ENCODE measurements at places on chromosomes 1 and 21.

DNA sequence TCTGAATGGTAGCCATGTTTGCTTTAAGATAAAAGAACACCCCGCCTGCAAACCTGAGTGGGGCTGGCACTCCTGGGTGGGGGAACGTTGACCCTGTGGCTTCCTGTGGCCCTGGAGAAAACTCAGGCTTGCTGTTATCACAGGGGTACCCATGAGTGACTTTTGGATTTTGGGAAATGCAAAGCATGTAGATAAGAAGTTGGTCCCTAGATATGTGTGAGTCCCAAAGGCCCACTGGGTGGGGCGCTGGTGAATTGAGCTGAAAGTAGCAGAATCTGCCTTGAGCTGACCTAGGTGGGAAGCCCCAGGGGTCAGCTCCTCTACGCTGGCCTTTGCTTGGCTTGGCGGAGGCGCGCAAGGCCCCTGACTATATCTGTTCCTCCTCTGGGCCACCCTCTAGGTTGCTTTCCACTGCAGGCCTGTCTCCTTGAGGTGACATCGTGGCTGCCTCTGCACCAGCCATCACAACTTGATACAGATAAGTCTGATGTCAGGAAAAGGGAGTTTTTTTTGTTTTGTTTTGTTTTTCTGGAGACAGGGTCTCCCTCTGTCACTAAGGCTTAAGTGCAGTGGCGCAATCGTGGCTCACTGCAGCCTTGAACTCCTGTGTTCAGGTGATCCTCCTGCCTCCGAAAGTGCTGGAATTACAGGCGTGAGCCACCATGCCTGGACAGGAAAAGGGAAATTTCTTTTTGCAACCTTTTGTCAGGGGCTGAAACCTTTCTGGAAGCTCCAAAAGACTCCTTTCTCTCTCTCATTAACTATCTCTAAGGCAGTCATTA is 72.2 kb downstream of the AGPAT3 start:
- DNase-seq: no peak

DNA sequence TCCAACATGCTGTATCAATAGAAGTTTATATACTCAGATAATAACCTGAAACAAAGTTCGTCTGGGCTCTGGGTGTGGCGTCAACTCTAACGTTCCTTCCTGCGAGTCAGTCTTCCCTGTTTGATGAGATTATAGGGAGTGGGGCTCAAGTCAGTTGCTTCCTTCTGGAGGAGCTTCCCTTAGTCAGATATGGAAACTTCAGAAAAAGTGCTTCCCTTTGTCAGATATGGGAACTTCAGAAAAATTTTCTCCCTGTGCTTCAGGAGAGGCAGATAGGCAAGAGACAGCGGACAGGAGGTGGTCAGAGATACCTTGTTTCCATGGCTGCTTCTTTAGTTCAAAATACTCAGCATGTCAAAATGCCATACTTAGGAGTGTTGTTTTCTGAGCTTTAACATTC is 51.1 kb upstream of the PRDX6 start:
- DNase-seq: no peak

DNA sequence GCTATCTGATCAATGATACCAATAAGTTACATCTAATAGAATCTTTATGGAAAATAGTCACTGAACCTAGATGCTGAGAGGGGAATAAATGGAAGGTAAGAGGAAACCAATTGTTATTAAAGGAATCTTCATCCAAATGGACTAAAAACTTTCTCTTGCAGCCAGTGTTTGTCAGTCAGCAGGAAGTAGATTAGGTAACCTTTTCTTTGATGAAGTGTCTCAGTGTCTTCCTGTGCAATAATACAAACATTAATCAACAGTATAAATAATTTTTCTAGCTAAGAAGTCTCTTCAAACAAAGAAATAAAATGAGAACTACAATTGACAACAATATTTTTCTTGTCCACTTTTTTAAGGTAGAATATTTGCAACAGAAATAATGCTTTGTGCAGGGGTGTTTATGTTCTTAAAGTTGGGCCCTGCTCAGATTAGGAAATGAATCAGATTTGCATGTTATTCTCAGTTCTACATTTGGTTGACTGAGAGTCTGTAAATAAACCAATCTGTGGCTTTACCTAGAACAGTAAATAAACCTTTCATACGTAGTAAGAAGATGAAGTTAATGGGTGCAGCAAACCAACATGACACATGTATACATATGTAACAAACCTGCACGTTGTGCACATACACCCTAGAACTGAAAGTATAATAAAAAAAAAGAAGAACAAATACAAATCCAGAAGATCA is 391.4 kb downstream of the MRPL39 start:
- no peak for DNase-seq

DNA sequence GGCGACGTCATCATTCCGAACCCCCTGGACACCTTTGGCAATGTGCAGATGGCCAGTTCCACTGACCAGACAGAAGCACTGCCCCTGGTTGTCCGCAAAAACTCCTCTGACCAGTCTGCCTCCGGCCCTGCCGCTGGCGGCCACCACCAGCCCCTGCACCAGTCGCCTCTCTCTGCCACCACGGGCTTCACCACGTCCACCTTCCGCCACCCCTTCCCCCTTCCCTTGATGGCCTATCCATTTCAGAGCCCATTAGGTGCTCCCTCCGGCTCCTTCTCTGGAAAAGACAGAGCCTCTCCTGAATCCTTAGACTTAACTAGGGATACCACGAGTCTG is 10.0 kb downstream of the PROX1 start:
- DNase-seq: no peak

GRCh38 chr1:15391366-15391765 is 18.3 kb upstream of the EFHD2 start:
- no peak for DNase-seq

GRCh38 chr1:222918801-222919477 is 104.1 kb downstream of the DISP1 start:
- no peak for DNase-seq

DNA sequence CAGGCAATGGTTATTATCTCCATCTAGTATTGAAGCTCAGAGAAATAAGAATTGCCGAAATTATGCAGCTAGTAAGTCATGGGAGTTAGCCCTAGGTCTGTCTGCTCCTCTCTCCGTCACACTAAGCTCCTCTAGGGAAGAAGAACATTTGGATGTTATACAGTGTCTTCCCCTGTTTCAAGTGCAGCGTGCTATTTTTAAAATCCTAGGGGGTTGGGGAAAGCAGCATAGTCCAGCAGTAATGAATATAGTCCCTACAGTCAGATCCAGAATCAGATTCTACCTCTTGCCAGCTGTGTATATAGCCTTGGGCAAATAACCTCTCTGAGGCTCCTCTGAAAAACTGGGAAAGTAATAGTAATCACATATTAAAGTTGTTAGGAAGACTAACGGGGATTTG is 44.5 kb upstream of the OSBPL9 start:
- DNase-seq: no peak

DNA sequence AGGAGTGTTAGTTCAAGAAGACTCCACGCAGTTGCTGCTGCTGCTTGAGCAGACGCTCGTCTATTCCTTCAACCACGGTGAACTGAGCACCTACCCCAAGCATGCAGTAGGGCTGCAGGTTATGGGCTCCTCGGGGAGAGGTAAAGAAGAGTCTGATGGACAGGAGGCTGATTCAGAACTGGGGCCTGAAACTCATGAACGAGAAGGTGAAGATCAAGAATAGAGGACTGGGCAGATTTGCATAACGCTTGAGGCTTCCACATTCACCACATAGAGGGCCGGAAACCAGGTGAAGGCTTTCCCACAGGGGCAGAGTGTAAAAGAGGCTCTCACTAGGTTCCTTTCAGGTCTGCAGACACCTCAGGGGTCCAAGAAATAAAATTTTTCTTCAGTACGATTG is 9.1 kb downstream of the ABCA4 start:
- no peak for DNase-seq

DNA sequence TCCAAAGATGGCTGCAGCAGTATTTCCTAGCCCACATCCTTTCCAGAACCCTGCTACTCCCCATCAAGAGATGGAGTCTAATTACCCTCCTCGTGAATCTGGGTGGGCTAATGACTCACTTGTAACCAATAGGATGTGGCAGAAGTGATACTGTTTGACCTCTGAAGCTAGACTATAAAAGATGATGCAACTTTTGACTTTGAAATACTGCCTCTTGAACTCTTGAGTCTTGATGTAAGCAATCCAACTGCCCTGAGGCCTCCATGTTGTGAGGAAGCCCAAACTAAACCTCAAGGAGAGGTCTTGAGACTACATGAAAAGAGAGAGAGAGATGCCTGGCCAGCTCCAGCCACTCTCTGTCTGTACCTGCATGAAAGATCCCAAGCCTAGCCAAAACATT is 29.5 kb downstream of the LMO4 start:
- peak; percentile 36 for DNase-seq

DNA sequence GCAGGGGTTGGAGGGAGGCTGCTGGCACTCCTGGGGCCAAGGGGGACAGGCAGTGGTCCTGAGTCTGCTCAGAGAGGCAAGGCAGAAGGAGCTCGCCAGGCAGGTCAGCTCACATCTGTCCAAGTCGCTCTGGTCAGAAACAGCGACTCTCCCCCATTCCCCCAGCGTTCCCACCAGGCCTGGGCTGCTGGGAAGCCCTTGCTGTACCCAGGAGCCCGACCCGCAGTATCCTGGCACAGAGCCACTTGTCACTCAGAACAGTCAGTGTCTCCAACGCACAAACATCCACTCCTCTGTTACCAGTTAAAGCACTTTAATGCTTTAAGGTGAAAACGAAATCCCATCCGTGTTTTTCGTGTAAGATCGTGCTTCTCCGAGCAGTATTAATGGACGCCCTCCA is 16.6 kb upstream of the CCDC27 start:
- DNase-seq: no peak

GRCh38 chr1:156496211-156496761 is 4.3 kb downstream of the MEF2D start:
- peak; percentile 80 for DNase-seq

GRCh38 chr1:8603220-8603616 is 214.2 kb downstream of the RERE start:
- DNase-seq: peak; percentile 53

DNA sequence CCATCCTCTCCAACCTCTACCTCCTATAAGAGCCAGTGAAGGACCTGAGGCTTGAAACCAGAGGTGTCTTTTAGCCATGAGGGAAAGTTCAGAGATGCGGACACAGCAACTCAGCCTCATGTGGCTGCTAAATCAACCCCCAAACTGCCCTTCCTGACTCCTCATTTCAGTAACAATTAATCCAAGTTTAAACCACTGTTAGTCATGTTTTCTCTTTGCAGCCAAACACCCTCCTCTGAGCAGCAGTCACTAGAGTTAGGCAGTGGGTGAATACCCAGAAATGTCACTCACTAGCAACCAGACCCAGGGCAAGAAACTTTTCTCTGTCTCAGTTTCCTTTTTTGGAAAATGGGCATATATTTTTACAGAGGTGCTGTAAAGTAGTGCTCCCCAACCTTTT is 71.2 kb downstream of the KCNJ15 start:
- peak; percentile 70 for DNase-seq

- no peak for DNase-seq
Observed at GRCh38 chr1:50476800-50477199, 53.6 kb upstream of the DMRTA2 start.

DNA sequence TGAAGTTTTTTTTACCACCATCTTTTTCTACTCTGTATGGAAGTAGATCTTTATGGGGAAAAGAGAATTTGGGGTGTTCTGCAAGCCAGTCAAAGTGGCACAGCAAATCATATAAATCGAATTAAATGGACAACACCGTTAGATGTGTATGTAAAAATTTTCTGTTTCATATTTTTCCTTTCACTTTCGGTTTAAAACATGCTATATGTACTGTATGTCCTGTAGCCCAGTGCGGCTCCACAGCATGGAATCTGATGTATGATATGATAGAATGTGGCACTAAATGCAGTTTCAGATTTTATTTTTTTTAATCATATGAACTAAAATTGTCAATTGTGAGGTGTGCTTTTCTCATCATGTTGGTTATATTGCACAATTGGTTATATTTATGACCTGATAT is 32.9 kb downstream of the RAB4A start:
- DNase-seq: no peak

GRCh38 chr1:81867235-81867634 is 66.5 kb downstream of the ADGRL2 start:
- DNase-seq: no peak

GRCh38 chr1:218339267-218339831 is 5.8 kb upstream of the TGFB2 start:
- peak; percentile 43 for DNase-seq

DNA sequence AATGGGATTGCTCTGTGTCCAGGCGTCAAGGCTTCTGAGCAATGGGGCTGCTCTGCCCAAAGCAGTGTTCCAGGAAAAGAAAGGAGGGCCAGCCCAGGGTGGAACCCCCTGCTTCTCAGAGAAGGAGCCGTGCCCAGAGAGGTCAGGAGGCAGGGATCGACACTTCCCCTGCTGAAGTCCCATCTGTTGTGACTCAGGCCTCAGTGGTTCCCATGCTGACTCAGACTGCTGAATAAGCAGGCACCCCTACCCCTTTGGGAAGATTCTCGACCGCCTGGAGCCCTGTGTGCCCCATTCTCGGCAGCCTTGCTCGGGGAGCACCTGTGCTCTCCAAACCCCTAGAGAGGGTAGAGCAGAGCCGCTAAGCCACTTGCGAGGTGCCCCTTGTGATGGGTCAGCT is 23.9 kb downstream of the PKP1 start:
- DNase-seq: no peak

- DNase-seq: no peak
Observed at GRCh38 chr1:24387636-24388175, 25.9 kb downstream of the STPG1 start.

DNA sequence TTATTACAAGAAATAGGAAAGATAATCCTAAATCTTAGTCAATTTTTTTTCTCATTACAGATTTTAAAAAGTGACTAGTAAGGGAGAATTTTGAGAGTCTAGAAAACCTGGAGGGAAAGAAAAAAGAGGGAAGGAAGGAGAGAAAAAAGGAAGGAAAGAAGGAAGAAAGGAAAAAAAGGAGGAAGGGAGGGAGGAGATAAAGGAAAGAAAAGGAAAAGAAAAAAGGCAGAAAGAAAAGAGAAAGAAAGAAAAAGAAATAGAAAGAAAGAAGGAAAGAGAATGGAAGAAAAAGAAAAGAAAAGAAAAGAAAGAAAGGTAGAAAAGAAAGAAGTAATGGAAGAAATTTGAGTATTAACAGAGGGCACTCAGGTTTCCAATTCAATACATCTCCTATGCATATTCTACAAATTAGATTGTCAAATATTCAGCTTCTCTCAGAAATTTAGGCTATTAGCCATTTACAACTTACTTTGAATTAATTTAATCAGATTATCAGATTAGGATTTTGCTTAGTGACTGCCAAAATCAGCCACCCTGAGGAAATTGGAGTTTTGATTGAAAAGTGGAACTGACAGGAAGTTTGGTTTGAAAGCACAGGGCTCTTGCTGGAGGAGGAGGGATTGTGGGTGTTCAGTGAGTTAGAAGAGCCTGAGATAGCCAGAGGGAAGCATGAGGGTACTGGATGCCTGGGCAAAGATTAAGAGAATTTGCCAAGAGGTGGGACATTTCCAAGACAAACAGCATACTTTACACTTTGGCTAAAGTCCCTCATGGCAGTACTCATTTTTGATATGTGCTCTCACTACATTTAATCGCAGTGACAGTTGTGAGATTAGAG is 677.8 kb downstream of the USP25 start:
- DNase-seq: no peak

- DNase-seq: peak; percentile 24
Observed at GRCh38 chr1:173148971-173149370, 58.2 kb downstream of the TNFSF4 start.

GRCh38 chr1:5988596-5989285 is 3.5 kb downstream of the NPHP4 start:
- DNase-seq: no peak

Measured in amniotic epithelial cell (primary cell).